ENCODE measurements at places on chromosomes 5 and 9. TPM values are rescaled to one million over a fixed set of nuclear protein-coding genes. Genes with fewer than 3 reads are reported as not detected.

INSL6 gene
- not detected for total RNA-seq

DNA sequence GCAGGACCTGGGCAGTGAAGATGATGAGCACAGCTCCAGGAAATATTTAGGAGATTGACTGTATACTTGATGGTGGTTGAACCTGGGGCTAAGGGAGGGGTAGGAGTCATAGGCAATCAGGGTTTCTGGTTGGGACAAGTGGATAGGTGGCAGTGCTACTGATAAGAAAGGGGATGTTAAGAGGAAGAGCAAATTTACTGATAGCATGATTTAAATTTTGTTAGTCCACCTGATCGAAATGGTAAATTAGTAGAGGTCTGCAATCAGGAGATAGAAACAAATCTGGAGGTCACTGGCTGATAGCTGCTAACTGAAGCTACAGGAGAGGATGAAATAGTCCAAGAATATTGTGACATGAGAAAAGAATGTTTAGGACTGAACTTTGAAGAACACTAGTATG, 5.7 kb upstream of the C5orf34 start:
- DNase-seq: no peak

DNA sequence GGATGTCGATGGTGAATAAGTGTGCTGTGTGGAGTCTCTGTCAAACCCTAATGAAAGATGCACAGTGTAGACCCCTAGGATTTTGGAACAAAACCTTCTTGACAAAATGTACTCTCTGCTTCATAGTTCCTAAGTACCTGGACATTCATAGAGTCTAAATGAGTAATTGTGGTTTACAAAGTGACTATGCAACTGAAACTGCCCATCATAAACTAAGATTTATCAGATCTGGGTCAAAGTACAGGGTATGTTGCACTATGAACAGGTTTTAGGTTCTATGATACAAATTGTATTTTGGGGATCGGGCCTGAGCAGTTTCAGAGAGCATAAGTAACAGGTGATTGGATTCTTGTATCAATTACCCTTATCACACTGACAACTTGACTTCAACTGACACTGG, 79.4 kb downstream of the LURAP1L start:
- DNase-seq: no peak

- no peak for DNase-seq
Measured at GRCh38 chr5:518721-519120, 5.5 kb downstream of the SLC9A3 start.

DNA sequence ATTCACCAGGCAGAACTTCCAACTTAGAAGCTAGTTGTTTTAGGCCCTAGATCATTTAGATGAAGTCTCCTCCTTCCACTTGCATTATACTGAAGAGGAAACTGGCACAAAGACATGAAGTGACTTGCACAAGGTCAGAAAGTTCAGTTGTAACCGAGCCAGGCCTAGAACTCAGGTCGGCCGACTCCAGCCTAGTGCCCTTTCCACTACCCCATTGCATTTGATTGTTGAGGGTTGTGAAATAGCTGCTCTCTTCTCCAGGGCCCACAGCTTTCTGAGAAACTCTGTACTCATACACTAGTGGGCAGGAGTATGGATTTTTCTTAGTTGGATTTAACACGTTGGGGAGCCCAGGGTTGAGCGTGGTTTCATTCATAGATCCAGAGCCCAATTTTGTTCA, 5.6 kb downstream of the ZNF462 start:
- DNase-seq: no peak

DNA sequence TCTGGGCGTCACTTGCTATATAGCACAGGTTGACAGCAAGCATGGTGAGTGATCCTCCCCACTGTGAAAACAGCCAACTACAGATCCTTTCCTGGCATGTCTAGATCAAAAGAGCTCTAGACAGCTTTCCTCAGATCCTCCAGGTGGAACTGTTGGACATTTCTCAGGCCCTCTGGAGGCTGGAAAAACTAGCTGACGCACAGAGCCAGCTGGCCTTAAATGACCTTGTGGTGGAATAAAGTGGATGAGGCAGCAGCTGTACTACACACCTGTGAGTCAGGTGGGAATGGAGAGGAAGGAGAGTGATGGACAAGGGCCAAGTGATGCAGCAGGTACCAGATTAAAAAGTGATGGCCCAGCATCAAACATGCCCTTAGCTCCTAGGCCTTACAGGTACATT, 172.7 kb downstream of the TRIM32 start:
- no peak for DNase-seq

DNA sequence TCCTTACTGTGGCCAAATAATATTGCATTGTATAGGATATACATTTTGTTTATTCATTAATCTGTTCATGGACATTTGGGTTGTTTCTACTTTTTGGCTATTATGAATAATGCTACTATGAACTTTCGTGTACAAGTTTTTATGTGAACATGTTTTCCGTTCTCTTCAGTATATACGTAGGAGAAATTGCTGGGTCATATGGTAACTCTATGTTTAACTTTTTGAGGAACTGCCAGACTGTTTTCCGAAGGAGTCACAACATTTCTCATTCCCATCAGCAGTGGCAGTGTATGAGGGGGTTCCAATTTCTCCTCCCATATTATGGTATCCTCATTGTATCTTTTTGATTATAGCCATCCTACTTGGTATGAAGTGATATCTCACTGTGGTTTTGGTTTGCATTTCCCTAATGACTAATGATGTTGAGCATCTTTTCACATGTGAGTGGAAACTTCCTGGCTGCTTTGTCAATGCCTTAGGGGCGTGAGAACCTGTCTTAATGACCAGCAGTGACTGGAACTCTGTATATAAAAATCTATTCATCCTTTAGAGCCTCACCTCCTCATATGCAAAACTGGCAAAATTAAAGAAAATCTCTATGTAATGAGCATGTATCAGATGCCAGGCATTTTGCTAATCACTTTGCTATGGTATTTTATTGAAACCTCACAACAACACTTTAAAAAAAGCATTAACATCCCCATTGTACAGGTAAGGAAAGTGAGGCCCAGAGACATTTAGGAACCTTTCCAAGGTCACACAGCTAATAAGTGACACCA, 47.8 kb upstream of the TGFBR1 start:
- peak; percentile 91 for DNase-seq

DNA sequence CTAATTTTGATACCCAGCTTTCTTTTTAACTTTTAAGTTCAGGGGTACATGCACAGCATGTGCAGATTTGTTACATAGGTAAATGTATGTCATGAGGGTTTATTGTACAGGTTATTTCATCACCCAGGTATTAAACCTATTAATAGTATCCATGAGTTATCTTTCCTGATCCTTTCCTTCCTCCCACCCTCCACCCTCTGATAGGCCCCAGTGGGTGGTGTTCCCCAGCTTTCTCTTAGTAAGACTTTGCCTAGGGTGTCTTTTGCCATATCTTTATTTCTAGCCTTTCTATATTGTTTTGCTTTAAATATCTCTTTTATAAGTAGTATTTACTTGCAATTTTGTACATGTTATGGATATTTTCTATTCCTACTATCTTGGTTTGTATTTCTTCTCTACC, 243.7 kb downstream of the SGCD start:
- DNase-seq: no peak

DNA sequence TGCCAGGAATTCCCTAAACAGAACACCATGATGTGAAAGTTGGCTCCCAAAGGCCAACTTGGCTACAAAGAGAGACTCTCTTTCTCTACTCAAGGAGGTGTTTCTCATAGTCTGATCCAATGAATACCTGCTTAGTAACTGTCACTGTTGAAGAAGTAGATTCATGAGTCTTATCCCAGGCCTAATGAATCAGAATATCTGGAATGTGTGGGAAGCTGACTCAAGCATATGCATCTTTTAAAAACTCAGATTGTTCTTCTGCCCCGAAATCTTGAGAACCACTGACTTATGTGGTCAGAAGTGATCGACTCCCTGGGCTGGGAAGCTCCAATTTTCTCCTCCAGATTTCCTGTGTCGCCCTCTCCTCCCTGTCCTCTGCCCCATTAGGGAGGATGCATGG, 345.6 kb downstream of the PLK2 start:
- DNase-seq: peak; percentile 84

DNA sequence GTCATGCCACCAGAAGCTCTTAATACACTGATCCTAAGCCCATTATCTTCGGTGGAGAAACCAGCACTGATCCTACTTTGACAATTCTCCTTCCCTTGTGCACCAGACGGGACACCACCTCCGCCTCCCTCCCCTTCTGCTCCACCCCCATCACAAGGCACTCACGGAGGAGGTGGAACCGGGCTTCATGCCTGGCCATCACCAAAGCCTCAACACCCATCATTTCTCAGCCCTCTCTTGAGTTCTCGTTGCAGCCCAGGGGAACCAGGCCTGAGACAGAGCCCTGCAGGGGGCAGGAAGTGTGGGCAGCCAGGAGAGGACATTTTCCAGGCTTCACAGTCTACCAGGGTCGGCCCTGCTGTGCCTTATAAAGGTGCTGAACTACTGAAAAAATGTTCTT, 160.5 kb downstream of the GOLPH3 start:
- DNase-seq: no peak

- peak; percentile 90 for DNase-seq
Measured at GRCh38 chr5:68239487-68239886, 23.9 kb downstream of the PIK3R1 start.

- no peak for DNase-seq
Measured at GRCh38 chr9:72188232-72188631, 39.0 kb downstream of the GDA start.

DNA sequence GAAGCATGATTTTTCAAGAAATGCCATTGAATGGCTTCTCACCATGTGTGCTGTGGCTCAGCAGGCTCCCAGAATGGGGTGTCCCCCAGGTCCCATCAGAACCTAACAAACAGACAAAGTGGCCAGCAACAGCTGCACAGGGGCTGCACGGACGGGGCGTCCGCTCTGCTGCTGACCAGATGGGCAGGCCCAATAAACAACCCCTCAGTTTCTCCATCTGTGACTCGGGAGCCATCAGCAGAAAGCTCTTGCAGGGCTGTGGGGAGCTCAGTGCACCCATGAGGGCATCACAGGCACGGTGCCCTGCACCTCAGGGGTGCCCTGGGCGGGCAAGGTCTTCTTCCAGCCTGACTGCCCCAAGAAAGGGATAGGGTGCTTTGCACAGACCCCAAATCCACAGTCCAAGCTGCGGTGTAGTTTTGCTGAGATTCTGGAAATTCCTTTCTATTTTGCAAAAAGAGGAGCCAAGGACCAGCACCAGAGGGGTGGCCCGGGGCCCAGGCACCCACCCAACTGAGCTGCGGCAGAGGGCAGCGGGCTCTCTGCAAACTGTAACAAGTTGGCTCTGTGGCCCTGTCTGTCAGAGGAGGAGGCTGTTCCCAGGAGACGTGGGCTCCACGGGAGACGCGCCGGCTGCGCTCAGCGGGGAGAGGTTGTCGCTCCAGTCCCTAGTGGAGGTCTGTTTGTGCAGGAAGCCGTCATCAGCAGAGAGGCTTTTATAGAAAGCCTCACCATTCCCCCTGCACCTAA, 138.7 kb upstream of the PPP1R26 start:
- DNase-seq: no peak

DNA sequence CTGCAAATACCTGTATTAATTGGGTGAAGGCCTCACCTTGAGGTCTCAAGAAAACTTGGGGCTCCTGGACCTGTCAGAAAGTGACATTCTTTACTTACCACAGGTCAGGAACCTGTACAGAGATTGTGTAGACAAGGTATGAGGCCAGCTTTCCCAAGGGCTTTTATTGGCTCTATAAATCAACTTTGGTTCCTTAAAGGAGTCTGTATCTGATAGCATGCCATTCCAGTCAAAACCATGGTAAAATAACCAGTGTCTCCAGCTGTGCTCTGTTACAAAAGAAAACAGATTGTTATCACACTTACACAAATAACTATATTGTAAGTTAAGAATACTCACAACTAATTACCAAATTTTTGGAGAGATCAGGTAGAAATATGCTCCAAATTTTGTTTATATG, 64.5 kb downstream of the COL15A1 start:
- no peak for DNase-seq

DNA sequence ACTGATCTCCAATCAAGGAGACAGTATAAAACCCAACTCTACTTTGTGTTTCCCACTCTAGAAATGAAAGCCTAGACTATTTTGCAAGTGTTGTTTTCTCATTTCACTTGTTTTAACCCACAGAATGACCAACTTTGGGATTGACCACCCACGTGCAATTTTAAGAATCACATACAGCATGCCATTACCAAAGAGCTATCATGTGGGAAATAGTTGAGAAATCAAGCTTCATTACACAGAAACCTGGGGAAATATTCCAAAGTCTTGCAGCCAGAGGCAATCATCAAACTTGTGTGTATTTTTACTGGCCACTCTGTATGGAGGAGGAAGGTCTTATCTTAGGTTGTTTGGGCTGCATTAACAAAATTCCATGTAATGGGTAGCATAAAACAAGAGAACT, 451.4 kb upstream of the DAB2 start:
- DNase-seq: no peak

Data from IMR-90 (cell line).